ENCODE measurements at places on chromosomes 16 and 17.
A peak's percentile ranks its signal among the peaks of the same experiment; 100 is the strongest.

DNA sequence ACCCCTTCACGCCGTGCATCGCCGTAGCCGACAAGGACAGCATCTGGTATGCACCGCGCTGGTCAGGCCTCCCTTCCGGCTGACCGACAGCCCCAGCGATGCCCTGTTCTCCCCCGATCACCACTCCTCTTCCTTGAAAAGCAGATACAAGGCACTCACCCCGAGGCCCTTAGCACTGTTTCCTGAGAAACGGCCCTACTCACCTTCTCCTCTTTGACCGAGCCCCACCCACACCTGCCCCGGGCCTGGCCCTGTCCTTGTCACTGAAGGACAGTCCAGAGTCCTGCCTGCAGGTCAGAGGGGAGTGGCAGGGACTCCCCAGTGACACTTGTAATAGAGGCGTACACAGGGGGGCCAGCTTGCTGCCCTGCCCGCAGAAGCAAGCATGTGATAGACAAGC is 45.9 kb upstream of the CHMP6 start:
- no peak for DNase-seq

- DNase-seq, result no peak
These were observed 11.6 kb downstream of the IL34 start for GRCh38 chr16:70657956-70658355.

DNA sequence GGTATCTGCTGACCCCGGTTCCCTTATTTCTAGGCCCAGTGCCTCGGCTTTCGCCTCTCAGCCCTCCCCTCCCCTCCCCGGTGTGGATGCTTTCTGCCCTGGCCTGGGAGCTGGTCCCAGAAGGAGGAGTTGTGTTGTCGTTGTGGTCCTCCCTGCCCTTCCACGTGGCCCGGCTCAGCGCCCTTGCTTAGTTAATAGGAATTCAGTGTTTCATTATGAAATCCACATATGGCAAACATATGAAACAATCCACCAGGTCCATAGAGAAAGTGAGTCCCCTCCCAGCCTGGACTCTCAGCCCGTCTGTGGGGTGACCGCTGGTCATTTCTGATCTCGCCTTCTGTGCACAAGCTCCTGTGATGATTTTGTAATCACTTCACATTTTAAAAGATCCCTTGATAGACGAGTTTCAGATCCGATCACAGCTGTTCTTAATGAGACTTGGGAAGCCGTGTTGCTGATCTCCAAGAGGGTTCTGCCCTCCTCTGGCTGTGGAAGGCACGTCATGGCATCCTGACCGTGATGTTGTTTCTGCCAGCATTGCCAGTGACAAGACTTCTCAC is 112.1 kb downstream of the BANP start:
- no peak for DNase-seq

- no peak for DNase-seq
These were observed 24.0 kb downstream of the IGF2BP1 start for GRCh38 chr17:49021095-49021767.

DNA sequence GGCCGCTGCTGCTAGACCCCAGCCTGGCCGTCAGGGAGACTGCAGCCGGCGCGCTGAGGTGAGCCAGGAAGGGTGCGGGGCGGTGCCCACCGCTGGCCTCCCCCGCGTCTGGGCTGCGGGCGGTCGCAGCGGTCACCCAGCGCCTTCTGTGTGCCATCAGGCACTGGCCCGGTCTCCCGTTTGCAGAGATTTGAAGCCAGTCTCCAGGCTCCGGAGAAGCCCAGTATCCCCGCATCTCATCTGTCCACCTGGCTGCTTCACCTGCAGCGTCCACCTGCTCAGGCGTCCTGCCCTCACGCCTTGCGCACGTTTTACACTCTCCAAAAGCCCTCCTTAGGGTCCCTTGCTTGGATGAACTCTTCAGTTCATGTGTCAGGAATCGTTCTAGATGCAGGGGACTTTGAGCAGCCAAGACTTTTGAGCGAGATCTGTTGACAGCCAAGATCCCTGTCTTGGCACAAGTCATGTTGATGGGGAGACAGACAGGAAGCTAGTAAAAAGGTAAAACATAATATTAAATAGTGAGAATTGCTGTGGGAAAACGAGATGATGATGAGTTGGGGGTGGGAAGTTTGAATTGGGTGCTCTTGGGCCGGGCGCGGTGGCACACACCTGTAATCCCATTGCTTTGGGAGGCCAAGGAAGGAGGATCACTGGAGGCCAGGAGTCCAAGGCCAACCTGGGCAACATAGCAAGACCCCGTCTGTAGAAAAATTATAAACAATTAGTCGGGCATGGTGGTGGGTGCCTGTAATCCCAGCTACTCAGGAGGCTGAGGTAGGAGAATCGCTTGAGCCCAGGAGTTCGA is 916 bp downstream of the HEATR3 start:
- DNase-seq, result no peak

GRCh38 chr16:8204769-8205168 is 385.5 kb downstream of the TMEM114 start:
- no peak for DNase-seq

- DNase-seq, result no peak
These were observed 6.5 kb upstream of the MTMR4 start for GRCh38 chr17:58520843-58521430.

DNA sequence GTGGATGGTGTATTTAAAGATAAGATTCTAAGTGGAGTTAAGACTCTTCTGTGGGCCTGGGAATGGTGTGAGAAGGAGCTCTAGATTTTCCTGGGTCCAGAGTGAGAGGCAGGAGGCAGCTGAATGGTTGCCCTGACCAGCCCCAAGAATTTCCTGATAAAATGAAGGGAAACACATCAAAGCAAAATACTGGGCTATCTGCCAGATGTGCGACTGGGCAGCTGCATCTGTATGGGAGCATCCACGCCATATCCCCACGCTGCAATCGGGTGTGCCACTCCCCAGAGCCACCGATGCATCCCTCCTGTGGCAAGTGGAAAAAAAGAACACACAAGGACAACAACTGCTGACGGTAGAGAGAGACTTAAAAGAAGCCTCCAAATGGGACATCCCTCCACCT is 84.3 kb upstream of the COX10 start:
- no peak for DNase-seq

DNA sequence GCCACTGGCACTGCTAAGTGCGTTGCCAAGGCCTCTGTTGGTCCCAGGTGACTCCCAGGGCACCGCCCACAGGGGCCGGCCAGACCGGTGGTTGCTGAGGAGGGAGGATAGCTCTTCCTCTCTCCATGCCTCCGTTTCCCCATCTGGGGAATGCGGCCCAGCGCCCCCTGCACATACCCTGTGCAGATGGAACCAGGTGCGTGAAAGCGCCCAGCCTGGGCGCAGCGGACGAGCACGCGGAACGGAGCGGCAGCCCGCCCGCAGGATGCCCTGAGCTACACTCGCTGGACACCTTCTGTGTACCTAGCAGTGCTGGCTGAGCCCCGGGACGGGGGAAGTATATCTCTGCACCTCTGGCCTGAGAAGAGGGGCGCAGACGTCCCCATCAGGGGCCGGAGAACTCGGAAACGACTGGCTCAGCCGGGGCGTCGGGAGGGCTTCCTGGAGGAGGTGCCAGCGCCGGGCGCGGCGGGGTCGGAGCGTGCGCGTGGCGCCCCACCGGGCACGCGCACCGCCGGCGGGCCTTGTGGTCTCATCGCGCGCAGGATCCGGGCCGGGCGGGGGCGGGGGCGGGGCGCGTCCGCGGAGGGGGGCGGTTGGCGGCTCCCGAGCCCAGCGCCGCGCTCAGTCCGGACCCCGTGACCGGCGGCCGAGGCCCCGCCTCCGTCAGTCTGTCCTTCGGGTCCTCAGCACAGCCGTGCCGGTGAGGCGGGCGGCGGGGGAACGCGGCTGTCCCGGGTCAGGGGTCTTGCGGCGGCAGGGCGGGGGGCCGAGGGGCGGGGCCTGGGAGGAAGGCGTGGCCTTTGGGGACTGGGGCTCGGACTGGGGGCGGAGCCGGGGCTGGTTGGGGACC is at the start of the genes CCDC78 and HAGHL:
TSS of gene CCDC78 (minus strand) at position 6 of the 853 bp plus-strand sequence. CDS start 76 bp downstream, outside the sequence.
TSS of gene HAGHL (plus strand) at position 669 of the 853 bp plus-strand sequence. CDS start 404 bp downstream, outside the sequence.
- DNase-seq, result peak; percentile 90

GRCh38 chr16:57358527-57359095 is at the start of gene CCL22:
CCL22 (plus strand) TSS chr16:57358783; CDS start chr16:57358817, 34 bp downstream.
- no peak for DNase-seq

DNA sequence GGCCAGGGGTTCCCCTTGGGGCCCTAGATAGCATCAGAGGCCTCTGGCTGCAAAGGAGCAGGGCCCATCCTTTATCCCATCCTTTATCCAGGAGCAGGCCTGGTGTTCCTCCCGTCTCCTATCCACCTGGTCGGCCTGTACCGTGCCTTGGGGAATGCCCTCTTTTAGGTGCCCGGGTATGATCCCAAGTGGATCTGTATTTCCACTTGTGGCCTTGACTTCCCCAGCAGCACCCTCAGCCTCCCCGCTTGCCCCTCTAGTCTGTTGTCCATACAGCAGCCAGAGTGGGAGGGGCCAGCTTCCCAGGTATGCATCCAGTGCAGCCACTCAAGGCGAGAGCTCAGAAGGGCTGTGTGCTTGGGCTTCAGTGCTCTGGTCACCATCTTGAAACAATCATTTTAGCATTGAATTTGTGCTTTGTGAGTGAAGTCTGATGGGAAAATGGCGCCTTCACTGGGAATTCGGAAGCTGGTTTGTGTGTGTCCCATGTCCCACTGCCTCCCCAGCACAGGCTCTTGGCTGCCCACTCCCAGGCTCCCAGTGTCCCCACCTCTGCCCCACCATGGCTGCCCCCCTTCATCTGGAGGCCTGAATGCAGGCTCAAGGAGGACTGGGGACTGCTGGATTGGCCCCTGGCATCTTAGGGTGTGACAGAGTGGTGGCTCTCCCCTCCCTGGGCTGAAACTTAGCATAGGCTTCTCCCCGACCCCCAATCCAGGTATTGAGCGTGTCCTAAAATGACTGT is 3.3 kb upstream of the RNF112 start:
- no peak for DNase-seq

- DNase-seq, result no peak
These were observed 54.5 kb downstream of the GTF3C1 start for GRCh38 chr16:27495191-27495590.

- no peak for DNase-seq
These were observed 30.4 kb downstream of the CCDC182 start for GRCh38 chr17:57714665-57715180.

DNA sequence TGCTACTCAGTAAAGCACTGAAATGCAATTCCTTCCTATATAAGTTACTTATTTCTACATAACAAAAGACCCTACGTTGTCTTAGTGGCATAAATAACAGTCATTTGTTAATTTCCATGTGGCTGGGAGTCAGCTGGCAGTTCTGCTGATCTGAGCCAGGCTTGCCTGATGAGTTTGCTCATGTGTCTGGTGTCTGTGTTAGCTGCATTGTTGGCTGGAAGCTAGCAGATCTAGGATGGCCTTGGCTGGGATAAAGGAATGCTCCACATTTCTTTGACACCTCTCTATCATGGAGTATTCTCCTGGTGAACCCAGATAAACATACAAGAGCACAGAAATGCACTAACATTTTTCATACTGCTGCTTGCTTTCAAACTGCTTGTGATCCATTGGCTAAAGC is 264.4 kb upstream of the MON1B start:
- no peak for DNase-seq

GRCh38 chr17:75490173-75490743 is 25.1 kb downstream of the CASKIN2 start:
- no peak for DNase-seq

GRCh38 chr16:66293932-66294331 is 72.6 kb upstream of the CDH5 start:
- DNase-seq, result no peak

GRCh38 chr16:84932681-84933080 is 78.7 kb downstream of the ZDHHC7 start:
- DNase-seq, result no peak

GRCh38 chr16:88926374-88926990 is 50.5 kb downstream of the CBFA2T3 start:
- DNase-seq, result no peak

DNA sequence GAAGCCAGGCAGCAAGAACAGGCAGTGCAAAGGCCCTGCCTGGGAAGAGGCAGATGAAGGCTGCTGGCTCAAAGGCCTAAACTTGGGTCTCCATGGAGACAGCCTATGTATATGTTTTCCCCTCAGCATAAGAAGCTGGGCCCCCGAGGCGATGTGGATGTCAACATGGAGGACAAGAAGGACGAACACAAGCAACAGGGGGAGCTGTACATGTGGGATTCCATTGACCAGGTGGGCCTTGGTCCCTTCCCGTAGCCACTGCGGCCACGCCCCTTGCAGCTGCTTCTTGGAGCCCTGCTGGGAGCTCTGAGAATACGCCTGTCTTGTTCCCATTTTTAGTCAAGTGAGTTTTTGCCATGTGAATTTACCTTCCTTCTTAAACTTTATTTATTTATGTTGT is 106.0 kb downstream of the SDR42E1 start:
- no peak for DNase-seq

- DNase-seq, result no peak
These were observed 55.4 kb upstream of the NLK start for GRCh38 chr17:27986805-27987684.

DNA sequence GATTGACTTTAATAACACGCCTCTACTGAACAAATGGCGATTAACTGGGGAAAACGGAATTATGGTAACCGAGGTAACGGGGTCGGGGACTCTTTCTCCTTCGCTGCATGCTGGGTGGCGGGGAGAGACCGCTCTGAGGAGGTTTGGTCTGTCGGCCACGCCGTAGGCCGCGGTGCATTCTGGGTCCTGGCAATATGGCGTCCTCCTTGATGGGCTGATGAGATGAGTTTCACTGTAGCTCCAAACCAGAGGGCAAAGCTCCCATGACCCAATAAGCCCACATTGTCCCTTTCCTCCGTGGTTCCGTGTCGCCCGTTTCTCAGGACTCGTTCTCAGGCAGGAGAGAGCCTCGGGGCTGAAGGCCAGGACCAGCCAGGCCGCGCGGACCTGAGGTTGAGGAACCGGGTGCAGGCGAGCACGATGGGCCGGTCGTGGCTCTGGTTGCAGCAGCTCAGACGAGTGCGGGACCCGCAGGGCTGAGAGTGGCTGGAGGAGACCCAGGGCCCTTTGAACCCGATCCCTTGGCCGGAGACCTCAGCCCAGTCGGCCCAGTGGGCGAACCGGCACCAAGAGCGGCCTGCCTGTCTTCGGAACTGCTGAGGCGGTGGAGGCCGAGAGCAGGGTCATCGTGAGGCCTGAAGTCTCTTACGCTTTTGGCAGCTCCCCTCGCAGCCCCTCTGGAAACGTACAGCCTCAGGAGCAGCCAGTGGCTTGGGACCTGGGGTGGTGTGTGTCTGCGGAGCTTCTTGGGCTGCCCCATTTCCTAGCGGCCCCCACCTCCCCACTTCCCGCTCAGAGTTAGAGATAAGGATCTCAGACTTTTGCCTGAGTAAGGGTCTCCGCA is at the start of gene RPTOR:
TSS of gene RPTOR (plus strand) at position 184 of the 844 bp plus-strand sequence. CDS start 792 bp downstream, outside the sequence.
- peak; percentile 97 for DNase-seq

- DNase-seq, result no peak
These were observed 22.3 kb downstream of the TMEM11 start for GRCh38 chr17:21191698-21192097.
